ENCODE measurements at places on chromosomes 1 and 21. TPM values are rescaled to one million over a fixed set of nuclear protein-coding genes. Genes with fewer than 3 reads are reported as not detected.

Gene LMX1A
- total RNA-seq: not detected

Gene TRIM58
- total RNA-seq: 2.3 TPM

Gene BRDT
- total RNA-seq: not detected

Gene NVL
- total RNA-seq: 12.7 TPM

Gene PLA2G5
- not detected for total RNA-seq

Gene PERM1
- 0.23 TPM for total RNA-seq

Gene SPATA46
- not detected for total RNA-seq

All from hair follicular keratinocyte (primary cell).